ENCODE measurements at places on chromosomes 11 and 22. TPM values are rescaled to one million over a fixed set of nuclear protein-coding genes. Genes with fewer than 3 reads are reported as not detected.
A peak's percentile ranks its signal among the peaks of the same experiment; 100 is the strongest.

DNA sequence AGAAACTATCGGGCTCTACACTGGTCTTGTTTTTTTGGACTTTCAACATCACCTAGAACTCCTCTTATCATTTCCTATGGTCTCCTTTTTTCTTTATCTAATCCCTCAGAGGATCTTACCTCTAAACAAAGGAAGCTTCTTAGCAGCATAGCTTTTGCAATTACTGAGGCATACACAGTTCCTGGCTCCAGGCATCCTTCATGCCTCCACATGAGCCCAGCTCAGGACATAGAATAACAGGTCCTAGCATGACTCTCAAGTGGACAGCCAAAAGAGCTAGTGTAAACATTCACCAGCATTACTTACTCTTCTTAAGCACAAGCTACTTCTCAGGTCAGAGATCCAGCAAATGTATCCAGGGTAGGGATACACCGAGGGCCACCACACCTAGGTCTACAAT, 17.1 kb downstream of the CFAP300 start:
- no peaks in the 10 kb centered on the region for H3K4me1 ChIP-seq
- DNase-seq: no peak
- H3K27me3 ChIP-seq: no peaks in the 10 kb centered on the region

GRCh38 chr11:88414385-88414861, 76.9 kb upstream of the CTSC start:
- no peaks in the 10 kb centered on the region for H3K27me3 ChIP-seq
- no peak for DNase-seq
- H3K4me1 ChIP-seq: peaks cover 3% of the 10 kb centered on the region
- no peak overlapping the region for H3K4me3 ChIP-seq
- no peaks in the 10 kb centered on the region for H3K36me3 ChIP-seq

DNA sequence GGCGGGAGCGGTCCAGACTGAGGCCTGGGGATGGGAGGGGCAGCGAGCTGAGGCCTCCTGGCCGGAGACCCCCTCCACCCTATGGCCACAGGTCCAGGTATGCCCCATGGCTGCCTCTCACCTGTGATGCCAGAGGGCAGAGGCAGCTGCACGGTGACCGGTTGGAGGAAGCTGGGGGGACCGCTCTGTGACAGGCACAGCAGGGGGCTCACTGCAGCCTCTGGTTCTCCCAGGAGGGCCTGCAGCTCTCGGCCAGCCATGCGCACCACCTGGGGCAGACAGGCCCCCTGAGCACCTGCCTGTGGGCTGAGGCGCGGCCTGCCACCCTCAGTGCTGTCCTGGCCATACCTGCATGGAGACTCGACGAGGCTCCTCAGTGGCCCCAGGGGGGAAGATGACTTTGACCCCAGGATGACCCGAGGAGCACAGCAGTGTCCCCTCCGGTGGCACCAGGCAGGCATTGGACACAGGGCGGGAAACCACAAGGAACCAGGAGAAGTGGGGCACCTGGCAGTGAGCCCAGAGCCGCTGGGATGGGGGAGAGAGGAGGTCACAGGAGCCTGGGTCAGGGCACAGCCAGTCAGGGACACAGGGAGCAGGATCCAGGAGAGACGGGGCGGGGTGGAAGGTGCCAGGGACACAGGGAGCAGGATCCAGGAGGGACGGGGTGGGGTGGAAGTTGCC, 3.2 kb upstream of the SLC25A22 start:
- H3K4me1 ChIP-seq: peaks cover 8% of the 10 kb centered on the region
- no peak for DNase-seq
- no peaks in the 10 kb centered on the region for H3K36me3 ChIP-seq
- no peaks in the 10 kb centered on the region for H3K27me3 ChIP-seq
- no peak overlapping the region for H3K4me3 ChIP-seq
- H3K27ac ChIP-seq: no peak overlapping the region

DNA sequence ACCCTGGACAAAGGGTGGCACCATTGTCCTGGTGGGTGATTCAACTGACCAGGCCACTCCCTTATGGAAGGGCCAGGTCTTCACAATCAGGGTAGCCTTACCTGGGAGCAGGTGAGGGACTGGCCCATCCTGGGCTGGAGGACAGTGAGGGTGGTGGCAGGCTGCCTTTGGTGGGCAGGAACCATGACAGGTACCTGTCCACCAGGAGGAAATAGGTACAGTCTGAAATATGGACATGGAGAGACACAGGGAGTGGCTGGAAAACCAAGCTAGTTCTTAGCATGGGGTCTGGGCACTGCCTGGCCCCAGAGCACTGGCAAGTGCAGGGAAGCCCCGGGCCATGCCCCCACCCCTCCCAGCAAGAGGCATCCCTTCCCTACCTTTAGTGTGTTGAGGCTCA, 113.8 kb downstream of the MED15 start:
- no peak overlapping the region for H3K27ac ChIP-seq
- H3K36me3 ChIP-seq: no peaks in the 10 kb centered on the region
- no peak overlapping the region for H3K4me3 ChIP-seq
- H3K27me3 ChIP-seq: no peaks in the 10 kb centered on the region
- DNase-seq: no peak

DNA sequence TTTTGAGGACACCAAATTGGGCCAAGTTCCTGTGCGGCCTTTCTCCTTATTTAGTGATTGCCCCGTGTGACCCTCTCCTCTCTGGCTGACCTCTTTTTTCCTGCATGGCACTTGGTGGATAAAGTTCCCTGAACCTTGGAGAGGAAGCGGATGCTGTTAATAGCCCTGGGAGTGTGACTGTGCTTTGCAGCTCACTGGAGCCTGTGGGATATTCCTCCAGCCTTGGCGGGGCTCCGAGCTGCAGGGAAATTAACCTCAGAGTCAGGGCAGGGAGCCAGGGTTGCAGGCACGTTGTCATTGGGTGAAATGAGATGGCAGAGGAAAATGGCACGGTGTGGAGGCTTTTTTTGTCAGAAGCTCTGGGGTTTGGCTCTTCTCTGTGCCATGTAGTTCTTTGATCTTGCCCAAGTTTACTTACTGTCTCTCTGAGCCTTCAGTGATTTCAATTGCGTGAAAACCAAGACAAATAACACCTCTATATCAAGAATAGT, 965 bp downstream of the OR9Q1 start:
- DNase-seq: peak; percentile 66
- no peaks in the 10 kb centered on the region for H3K36me3 ChIP-seq
- peak overlapping the region; percentile 26 for H3K27ac ChIP-seq
- no peaks in the 10 kb centered on the region for H3K27me3 ChIP-seq

DNA sequence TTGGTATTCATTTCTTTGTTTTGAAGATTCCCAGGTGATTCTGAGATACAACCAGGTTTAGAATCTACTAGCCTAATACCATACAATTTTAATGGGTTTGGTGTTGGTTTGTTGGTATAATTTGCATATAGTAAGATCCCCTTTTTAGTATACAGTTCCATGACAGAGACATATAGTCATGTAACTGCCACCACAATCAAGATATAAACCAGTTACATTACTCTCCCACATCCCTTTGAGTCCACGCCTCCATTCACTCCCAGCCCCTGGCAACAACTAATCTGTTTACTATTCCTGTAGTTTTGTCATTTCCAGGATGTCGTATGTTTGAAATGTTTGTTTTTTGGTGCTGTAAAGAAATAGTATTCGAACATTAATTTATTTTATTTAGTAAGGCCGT, 4.3 kb downstream of the ASRGL1 start:
- no peaks in the 10 kb centered on the region for H3K36me3 ChIP-seq
- DNase-seq: no peak
- no peaks in the 10 kb centered on the region for H3K27me3 ChIP-seq
- H3K4me1 ChIP-seq: peaks cover 29% of the 10 kb centered on the region
- no peak overlapping the region for H3K27ac ChIP-seq
- H3K4me3 ChIP-seq: no peak overlapping the region

GRCh38 chr11:20088397-20089225, 71.7 kb downstream of the DBX1 start:
- H3K4me1 ChIP-seq: no peaks in the 10 kb centered on the region
- no peak for DNase-seq
- no peaks in the 10 kb centered on the region for H3K27me3 ChIP-seq
- H3K4me3 ChIP-seq: no peak overlapping the region
- H3K36me3 ChIP-seq: peaks cover 13% of the 10 kb centered on the region

GRCh38 chr11:33268945-33269540, 11.9 kb downstream of the HIPK3 start:
- H3K27ac ChIP-seq: no peak overlapping the region
- no peak for DNase-seq
- no peaks in the 10 kb centered on the region for H3K27me3 ChIP-seq
- H3K4me3 ChIP-seq: no peak overlapping the region

GRCh38 chr11:126810776-126811175, 189.8 kb downstream of the KIRREL3 start:
- no peaks in the 10 kb centered on the region for H3K4me1 ChIP-seq
- no peak for DNase-seq
- H3K27me3 ChIP-seq: no peaks in the 10 kb centered on the region
- no peak overlapping the region for H3K4me3 ChIP-seq
- H3K36me3 ChIP-seq: no peaks in the 10 kb centered on the region

DNA sequence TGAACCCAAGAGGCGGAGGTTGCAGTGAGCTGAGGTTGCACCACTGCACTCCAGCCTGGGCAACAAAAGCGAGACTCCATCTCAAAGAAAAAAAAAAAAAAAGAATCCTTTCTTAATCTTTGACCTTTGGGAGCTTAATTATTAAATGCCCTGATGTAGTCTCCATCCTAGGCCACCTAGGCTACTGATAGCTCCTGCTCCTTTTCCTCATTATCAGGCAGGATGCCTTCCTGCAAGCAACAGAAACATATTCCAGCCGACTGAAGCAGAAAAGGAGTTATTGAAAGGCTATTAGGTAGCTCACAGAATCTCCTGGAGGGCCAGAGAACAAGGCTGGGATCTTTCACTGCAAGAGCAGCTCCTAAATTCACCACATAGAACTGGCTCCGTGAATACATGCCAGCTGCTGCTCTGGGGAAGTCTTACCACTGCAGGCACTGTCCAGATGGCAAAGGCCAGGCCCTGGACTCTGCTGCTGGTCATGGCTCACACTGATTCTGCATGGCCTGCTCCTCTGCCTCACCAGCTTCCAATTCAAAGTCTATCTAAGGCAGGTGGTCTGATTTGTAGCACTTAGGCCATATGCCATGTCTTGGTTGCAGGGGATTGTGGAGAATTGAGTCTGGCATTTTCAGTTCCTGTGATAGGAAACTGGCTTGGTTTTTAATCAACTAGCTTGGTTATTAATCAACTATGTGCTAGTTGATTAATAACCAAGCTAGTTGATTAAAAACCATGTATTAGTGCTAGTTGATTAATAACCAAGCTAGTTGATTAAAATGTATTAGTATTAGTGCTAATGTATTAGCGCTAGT, 26.0 kb upstream of the POLD3 start:
- peak; percentile 66 for DNase-seq
- H3K36me3 ChIP-seq: no peaks in the 10 kb centered on the region
- H3K27ac ChIP-seq: no peak overlapping the region

- H3K27ac ChIP-seq: no peak overlapping the region
- H3K27me3 ChIP-seq: no peaks in the 10 kb centered on the region
- H3K36me3 ChIP-seq: no peaks in the 10 kb centered on the region
Measured at GRCh38 chr11:13354335-13354734, 76.7 kb downstream of the BMAL1 start.

DNA sequence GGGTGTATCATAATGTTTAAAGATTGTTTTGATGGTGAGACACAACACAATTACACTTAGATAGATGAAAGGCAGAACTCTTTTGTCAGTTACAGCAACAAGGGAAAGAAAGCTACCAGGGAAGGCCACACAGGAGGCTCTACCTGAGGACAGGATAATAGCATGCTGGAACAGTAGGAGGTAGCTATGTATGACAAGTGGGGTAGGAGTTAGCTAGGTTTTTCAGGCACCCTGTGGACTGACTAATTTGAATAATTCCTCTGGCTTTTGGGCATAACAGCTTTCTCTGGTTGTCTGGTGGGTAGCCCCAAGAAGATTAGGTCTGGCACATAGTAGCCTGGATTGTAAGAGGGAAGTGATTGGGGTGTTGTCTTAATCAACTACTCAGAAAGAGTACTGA, 475.4 kb upstream of the CHORDC1 start:
- H3K4me1 ChIP-seq: no peaks in the 10 kb centered on the region
- H3K27me3 ChIP-seq: no peaks in the 10 kb centered on the region
- H3K36me3 ChIP-seq: no peaks in the 10 kb centered on the region
- no peak overlapping the region for H3K4me3 ChIP-seq
- no peak overlapping the region for H3K27ac ChIP-seq

- H3K4me3 ChIP-seq: no peak overlapping the region
- no peaks in the 10 kb centered on the region for H3K27me3 ChIP-seq
- H3K27ac ChIP-seq: no peak overlapping the region
- peaks cover 9% of the 10 kb centered on the region for H3K4me1 ChIP-seq
- DNase-seq: no peak
- no peaks in the 10 kb centered on the region for H3K36me3 ChIP-seq
Measured at GRCh38 chr22:39039306-39040126, 1.1 kb upstream of the APOBEC3F start.

DNA sequence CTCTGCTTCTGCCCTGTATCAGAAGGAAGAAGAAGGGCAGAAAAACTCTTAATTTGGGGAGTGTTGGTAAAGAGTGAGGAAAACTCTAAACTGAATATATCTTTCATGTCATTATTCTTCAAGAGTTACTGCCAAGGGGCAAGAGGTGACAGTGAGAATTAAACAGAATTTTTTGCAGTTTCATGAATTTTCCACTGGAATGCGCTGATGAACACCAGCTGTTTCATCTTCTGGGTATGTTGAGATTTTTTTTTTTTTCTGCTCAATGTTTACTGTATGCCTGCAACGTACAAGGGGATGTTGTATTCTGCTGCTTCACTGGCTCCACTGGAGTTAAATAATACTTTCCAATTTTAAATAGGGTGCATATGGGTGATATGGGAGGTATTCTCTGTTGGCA, 117.8 kb downstream of the FAM76B start:
- no peaks in the 10 kb centered on the region for H3K36me3 ChIP-seq
- no peak overlapping the region for H3K27ac ChIP-seq
- no peak for DNase-seq
- H3K4me3 ChIP-seq: no peak overlapping the region
- no peaks in the 10 kb centered on the region for H3K4me1 ChIP-seq

- H3K36me3 ChIP-seq: no peaks in the 10 kb centered on the region
- no peaks in the 10 kb centered on the region for H3K4me1 ChIP-seq
- H3K27me3 ChIP-seq: no peaks in the 10 kb centered on the region
- no peak overlapping the region for H3K27ac ChIP-seq
Measured at GRCh38 chr11:86769219-86769618, 31.1 kb upstream of the PRSS23 start.

DNA sequence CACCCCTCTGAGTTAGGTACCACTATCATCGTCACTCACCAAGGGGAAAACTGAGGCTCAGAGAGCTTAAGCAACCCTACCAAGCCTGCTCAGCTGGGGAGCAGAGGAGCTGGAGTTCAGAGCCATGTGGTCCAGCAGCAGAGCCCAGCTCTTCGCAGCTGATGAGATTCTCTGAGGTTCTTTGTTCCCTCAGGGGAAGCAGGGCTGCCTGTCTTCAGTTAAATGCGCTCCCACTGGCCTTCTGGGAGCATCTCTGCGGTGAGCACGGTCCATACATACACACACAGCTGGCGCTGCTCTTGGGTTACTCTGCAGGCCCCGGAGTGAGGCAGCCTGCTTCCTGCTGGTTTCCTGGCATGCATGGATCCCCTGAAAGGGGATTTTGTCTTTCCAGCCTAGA, 5.2 kb upstream of the PTGDR2 start:
- H3K27me3 ChIP-seq: no peaks in the 10 kb centered on the region
- H3K4me1 ChIP-seq: no peaks in the 10 kb centered on the region
- H3K27ac ChIP-seq: no peak overlapping the region
- DNase-seq: no peak

Gene HEPN1
- not detected for total RNA-seq

Gene XKR3
- not detected for total RNA-seq

Gene SLC22A8
- not detected for total RNA-seq

Gene TESMIN
- 0.79 TPM for total RNA-seq

Gene COMT
- 224 TPM for total RNA-seq

Gene SSTR3
- not detected for total RNA-seq

Gene CRYBB3
- 0.69 TPM for total RNA-seq

Gene SCN4B
- total RNA-seq: 0.22 TPM

Gene ESAM
- total RNA-seq: 6.2 TPM

All from right lobe of liver (tissue), 6 donors.